T-cell (primary cell): ENCODE measurements at places on chromosomes 2 and 18. TPM values are rescaled to one million over a fixed set of nuclear protein-coding genes. Genes with fewer than 3 reads are reported as not detected.

CCDC178 gene
- total RNA-seq = not detected

DCDC2C gene
- not detected for total RNA-seq

CCDC148 gene
- total RNA-seq = not detected

CHN1 gene
- 3.1 TPM for total RNA-seq

SGPP2 gene
- 2.2 TPM for total RNA-seq

IL1A gene
- total RNA-seq = not detected

ANTXR1 gene
- 0.79 TPM for total RNA-seq

HOXD4 gene
- not detected for total RNA-seq

CD8B2 gene
- total RNA-seq = 1.3 TPM

NEU2 gene
- total RNA-seq = not detected

SRD5A2 gene
- not detected for total RNA-seq

SERPINB13 gene
- total RNA-seq = not detected

RAPGEF4 gene
- total RNA-seq = 0.26 TPM

RABL2A gene
- 52.0 TPM for total RNA-seq

RTP5 gene
- 0.26 TPM for total RNA-seq

REEP1 gene
- not detected for total RNA-seq

PLCD4 gene
- 0.38 TPM for total RNA-seq

RFX8 gene
- 0.75 TPM for total RNA-seq

MROH2A gene
- not detected for total RNA-seq

MOCOS gene
- 0.16 TPM for total RNA-seq

HOXD12 gene
- total RNA-seq = not detected

RNU2-63P gene
- 4.0 TPM for total RNA-seq

TP53I3 gene
- total RNA-seq = 0.47 TPM

EVX2 gene
- total RNA-seq = not detected

COLEC11 gene
- total RNA-seq = not detected

UGT1A10 gene
- total RNA-seq = not detected

DQX1 gene
- total RNA-seq = not detected

NT5C1B gene
- not detected for total RNA-seq

LRRTM1 gene
- total RNA-seq = not detected

POLE4 gene
- total RNA-seq = 47.6 TPM

SERPINB7 gene
- not detected for total RNA-seq

TNS1 gene
- total RNA-seq = 0.28 TPM

ACMSD gene
- not detected for total RNA-seq

EVA1A gene
- not detected for total RNA-seq

COL6A3 gene
- total RNA-seq = 2.5 TPM

NTSR2 gene
- total RNA-seq = not detected

DSG1 gene
- total RNA-seq = not detected

REG3G gene
- 0.32 TPM for total RNA-seq

CD8A gene
- total RNA-seq = 158 TPM

TMEM182 gene
- total RNA-seq = 3.3 TPM

PTCD3 gene
- 145 TPM for total RNA-seq

PTRHD1 gene
- 16.5 TPM for total RNA-seq

DOK1 gene
- 9.9 TPM for total RNA-seq

TUBA3E gene
- total RNA-seq = not detected

UGT1A6 gene
- not detected for total RNA-seq

SCN9A gene
- total RNA-seq = 0.06 TPM

TEKT4 gene
- not detected for total RNA-seq

IL18RAP gene
- total RNA-seq = 2.5 TPM

CXXC1 gene
- total RNA-seq = 109 TPM

SERPINB10 gene
- not detected for total RNA-seq
